ENCODE measurements at places on chromosomes 2 and 18.

GRCh38 chr2:205699515-205700289 is 17.4 kb downstream of the NRP2 start:
- no peak for DNase-seq

- no peak for DNase-seq
Observed at GRCh38 chr2:44689516-44689915, 252.0 kb upstream of the SIX3 start.

- DNase-seq, result no peak
Observed at GRCh38 chr2:26985807-26986206, 15.4 kb downstream of the MAPRE3 start.

GRCh38 chr2:186546846-186547245 is 43.0 kb upstream of the ITGAV start:
- no peak for DNase-seq

GRCh38 chr2:135276525-135276924 is 224.4 kb downstream of the RAB3GAP1 start:
- DNase-seq, result no peak

DNA sequence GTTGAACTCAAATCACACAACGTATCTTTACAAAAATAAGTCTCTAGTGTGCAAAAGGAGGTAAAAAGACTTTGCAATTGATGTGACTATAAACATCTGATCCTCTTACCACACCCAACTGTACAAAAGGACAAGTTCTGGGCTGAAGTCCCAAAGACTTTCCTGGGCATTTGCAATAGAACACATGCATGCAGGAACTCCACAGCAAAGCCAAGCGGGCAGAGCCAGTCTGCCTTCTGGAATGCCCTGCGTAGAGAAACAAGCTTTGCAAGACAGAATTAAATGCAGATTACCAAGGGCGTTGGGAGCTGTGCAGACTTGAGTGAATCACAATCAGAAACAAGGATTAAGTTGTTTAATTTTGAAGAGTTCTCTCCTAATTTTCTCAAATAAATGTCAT is 208.4 kb upstream of the ZNF521 start:
- no peak for DNase-seq

DNA sequence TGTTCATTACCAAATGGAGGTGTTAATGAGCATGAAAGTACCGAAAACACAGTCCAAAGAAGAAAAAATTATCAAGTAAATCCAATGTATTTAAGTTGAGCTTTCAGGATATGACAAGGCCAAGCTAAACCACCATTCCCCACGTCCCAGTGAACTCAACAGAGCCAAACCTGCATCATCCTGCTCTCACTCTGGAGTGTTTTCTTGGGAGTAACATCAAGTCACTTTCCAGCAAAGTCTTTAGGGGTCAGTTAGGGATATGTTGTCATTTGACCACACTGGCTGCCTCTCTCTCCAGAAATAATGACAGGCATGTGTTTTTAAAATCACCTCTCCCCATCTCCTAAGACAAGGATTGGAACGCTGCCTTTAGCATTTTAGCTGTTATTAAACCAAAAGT is 140.5 kb downstream of the SRBD1 start:
- DNase-seq, result no peak

DNA sequence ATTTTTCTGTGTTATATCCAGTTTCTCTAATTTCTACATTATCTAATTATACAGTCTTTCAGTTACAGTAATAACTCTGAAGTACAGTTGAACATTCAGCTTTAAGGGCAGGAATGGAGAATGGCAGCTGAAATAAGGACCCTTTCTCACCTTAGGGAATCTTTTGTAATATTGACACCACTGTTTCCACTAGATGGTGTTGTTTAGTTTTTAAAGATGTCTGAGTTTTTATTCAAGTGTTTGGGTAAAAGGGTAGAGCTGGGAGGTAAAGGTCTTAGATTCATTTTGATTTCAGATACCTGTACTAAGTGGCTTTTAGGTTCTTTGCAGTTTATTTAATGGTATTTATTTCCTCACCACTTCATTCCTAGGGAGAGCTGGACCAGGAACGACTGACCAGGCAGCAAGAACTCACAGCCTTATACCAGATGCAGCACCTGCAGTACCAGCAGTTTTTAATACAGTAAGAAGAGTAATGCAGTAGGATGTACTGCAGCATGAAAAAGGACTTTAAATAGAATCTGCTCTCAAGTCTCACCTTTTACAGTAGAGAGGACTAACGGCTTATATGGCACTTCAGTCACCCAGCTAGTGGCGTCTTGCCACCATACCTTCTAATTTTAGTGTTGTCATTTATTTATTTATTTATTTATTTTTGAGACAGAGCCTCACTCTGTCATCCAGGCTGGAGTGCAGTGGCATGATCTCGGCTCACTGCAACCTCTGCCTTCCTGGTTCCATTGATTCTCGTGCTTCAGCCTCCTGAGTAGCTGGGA is 33.2 kb upstream of the KCNJ13 start:
- DNase-seq, result no peak

- DNase-seq, result no peak
Observed at GRCh38 chr2:227188292-227188691, 23.9 kb downstream of the COL4A3 start.

- no peak for DNase-seq
Observed at GRCh38 chr2:159933727-159934049, 128.7 kb downstream of the PLA2R1 start.

GRCh38 chr2:73050121-73050545 is 21.4 kb downstream of the SFXN5 start:
- DNase-seq, result no peak

DNA sequence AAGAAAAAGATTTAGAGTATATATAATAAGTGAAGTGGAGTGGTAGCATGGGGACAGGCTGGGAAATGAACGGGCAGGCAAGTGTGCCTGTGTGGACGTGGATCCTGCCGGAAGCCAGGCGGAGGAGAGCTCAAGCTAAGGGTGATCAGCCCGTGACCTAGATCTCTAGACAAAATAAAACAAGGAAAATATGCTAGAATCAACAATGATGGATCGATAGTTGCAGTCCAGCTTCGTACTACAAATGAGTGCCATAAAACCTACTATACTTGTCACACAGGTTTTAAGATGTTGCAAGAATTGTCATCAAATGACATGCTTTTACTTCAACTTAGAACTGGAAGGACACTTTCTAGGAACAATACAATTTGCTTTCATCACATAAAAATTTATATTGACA is 8.5 kb downstream of the EIF2AK2 start:
- DNase-seq, result no peak

- no peak for DNase-seq
Observed at GRCh38 chr18:28469946-28470345, 293.0 kb upstream of the CDH2 start.

GRCh38 chr2:26706616-26707473 is 14.3 kb downstream of the KCNK3 start:
- no peak for DNase-seq

- DNase-seq, result no peak
Observed at GRCh38 chr18:37628470-37629220, 63.0 kb upstream of the CELF4 start.

- DNase-seq, result no peak
Observed at GRCh38 chr18:74856928-74857327, 259.3 kb downstream of the ZNF407 start.

DNA sequence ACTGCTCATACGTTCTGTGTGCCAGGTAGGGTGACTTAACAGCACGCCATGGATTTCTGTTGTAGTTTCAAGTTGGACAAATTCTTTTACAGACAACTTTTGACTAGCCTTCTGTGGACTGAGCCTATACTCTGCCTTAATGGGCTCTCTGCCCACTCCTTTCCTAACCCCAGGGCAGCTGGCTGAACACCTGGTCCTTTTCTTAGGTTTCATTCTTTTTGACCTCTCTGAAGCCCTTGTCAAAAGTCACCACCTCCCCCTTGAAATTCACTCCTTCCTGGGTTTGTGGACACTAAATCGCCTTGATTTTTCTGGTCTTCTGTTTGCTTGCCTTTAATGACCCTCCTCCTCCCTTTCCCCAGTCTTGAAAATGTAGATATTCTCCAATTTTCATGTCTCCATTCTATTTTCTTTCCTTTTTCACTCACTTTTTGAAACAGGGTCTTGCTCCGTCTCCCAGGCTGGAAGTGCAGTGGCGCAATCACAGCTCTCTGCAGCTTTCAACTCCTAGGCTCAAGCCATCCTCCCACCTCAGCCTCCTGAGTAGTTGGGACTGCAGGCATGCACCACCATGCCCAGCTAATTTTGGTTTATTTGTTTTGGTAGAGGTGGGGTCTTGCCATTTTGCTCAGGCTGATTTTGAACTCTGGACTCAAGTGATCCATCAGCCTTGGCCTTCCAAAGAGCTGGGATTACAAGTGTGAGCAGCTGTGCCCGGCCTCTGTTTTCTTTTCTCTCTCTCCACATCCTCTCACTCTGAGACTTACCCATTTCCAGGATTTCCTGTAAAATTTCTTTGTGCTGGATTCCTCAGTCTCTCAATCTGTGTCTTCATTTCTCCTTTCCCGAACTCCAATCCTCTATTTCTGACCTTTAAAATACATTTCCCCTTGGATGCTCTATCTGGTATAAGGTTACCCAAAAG is 112.9 kb downstream of the PLB1 start:
- DNase-seq, result no peak

DNA sequence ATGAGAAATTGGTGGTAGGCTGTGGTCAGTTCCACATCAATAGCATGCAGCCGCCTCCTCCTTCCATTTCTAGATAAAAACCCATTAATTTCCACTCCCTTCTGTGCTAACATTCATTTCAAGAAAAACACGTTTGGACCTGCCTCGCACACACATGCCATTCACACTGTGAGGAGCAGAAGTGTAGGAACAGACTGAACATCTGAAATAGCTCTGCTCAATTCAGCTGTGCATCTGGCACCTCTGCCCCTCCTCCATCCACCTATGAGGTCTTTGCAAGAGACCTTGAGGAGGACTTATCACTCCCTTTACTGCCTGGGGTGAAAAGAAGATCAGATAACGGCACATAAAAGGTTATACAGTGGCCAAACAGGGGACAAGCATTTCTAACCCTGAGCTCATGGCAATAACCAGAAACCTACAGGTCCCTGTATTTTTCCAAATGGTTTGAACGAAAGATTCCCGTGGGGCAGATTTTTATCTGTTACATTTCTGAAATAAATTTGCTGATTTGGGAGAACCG is 30.8 kb upstream of the LRP2 start:
- no peak for DNase-seq

DNA sequence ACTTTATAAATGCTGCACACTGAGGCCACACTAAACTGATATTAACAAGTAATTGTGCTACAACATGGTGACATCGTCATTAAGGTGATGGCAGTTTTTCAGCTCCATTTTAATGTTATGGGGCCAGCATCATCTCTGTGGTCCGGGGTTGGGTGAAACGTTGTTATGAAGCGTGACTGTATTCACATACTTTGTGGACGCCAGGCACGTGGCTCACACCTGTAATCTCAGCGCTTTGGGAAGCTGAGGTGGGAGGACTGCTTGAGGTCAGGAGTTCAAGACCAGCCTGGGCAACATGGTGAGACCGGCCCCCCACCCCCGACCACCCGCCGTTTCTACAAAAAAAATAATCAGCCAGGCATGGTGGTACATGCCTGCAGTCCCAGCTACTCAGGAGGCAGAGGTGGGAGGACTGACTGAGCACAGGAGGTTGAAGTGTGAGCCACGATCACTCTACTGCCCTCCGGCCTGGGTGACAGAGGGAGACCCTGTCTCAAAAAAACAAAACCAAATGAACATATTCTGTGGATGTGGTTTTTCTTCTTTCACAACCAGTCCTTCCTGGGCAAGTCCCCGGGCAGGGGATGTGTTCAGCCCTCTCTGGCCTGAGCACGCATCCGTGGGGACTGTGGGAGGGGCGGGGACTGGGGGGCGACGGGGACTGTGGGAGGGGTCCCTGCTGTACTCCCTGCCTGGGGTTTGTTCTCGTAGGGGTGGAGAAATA is 12.9 kb upstream of the GAL3ST2 start:
- DNase-seq, result no peak

GRCh38 chr2:16430846-16431245 is 234.8 kb downstream of the CYRIA start:
- no peak for DNase-seq

All from T-helper 2 cell treated with Interferon-gamma antibody and Interleukin-4, amounts not matched to agents 5 μg/mL and 100 μg/mL, for 36 hours (primary cell).